A549 (cell line): ENCODE measurements at places on chromosomes 2 and 18.

DNA sequence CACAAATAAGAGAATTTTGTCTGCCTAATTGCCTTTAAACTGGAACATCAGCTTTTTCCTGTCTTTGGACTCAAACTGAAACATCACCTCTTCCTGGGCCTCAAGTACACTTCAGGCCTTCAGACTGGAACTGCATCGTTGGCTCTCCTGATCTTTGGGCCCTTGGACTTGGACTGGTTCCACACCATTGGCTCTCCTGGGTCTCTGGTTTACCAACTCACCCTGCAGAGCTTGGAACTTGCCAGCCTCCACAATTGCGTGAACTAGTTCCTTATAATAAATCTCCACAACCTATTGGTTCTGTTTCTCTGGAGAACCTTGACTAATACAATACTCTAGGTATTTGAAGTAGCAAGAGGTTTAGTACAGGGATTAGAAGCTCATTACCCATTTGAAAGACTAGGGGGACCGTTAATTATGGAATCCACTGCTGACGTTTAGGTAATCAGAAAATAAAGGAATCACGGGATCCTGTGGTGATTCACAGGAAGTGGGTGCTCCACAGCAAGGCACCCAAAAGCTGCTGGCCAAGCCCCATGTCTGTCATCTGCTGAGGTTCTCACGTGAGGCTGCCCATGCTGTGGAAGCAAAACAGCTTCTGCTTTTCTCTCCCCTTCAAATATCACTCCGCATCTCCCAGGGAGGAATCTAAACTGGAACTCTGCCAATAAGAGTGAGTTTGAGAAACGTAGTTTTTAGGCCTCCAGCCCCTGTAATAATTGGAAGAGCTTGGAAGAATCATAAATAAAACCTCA, 20.0 kb upstream of the SGPP2 start:
- DNase-seq: no peak

- DNase-seq: no peak
Measured at GRCh38 chr2:231167745-231168459, 30.5 kb upstream of the ARMC9 start.

- DNase-seq: no peak
Measured at GRCh38 chr2:3117650-3118216, 259.9 kb downstream of the EIPR1 start.

GRCh38 chr2:19783935-19784334, 117.8 kb downstream of the TTC32 start:
- DNase-seq: no peak

DNA sequence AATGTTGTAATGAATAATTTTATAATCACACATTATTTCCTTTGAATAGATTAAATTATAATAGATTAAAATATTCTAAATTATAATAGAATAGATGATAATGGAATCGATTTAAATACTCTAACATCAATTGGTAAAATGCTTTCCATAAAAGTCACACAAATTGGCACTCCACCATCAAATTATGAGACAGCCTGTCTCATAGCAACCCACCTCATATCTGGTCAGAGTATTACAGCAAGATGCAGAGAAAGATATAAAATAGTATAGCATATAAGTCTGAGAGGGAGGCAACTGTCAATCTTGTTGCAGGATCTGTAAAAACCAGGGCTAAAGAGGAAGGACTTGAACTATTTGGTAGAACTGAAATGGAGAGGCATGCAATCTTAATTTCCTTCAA, 98.4 kb upstream of the NCKAP5 start:
- no peak for DNase-seq

DNA sequence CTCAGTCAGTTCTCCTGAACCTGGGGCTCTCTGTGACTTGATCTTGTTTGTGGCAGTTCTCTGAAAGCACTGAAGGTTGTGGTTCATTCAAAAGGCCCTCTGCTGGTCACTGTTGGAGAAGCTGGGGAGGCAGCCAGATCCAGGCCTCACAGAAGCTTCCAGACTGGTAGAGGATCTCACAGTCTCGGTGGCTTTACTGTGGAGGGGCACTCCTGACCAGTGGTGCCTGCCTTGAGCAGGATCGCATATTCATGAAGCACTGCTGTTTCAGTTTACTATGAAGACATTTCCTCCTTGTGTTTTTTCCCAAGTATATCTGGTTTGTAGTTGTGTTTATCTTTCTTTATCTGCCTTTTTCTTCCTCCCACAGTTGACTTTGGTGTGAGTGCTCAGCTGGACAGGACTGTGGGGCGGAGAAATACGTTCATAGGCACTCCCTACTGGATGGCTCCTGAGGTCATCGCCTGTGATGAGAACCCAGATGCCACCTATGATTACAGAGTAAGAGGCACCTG, 133.9 kb downstream of the MAP4K4 start:
- DNase-seq: peak; percentile 46

DNA sequence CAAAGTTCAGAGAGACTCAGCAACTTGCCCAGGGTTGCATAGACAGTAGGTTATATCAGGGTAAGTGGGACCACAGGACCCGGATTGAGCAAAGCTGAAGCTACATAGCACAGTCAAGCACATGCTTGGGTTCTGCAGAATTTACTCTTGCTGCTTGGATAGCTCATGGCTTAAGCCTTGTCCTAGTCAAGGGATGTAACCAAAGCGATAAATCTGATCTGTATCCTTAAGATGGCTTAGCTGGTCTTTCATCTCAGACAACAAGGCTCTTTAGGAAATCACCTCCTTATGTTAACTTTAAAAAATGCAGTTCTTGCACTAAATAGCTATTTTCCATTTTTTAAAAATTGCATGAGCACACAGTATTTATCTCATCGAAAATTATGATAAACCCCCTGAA, 158.5 kb downstream of the LPIN1 start:
- DNase-seq: no peak

DNA sequence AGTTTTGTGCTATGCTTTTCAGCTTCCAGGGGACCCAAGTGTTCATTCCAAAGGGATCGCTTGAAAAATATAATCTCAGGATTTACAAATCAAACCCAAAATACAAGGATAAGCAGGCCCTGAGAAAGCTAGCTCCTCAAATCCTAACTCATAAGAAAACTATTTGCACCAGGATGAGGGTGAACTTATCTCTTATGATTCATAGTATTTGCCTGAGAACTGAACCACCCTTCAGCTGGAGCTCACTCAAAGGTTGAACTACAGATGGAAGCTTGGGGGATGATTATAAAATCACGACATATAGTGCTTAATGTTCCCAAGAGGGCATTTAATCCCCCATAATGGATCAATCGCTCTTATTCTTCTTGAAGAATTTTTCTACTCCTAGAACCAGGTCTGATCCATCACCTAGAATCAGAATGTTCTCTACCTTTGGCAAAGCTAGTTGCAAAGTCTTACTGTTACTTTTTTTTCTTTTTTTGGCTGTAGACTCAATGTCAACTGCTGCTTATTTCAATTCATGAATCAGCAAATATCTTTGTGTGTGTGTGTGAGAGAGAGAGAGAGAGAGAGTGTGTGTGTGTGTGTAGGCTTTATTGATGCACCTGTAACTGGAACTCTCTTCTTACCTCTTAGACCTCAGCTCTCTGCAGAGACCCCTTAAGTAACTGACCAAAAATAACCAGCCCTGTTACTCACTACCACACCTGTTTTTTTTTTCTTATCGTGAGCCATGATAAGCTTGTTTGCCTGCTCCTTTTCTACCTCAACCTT, 44.8 kb downstream of the ARL4C start:
- DNase-seq: peak; percentile 34
